DMS79 treated with DMSO at 0.1 percent for 48 hours (cell line): ENCODE measurements at places on chromosomes 11 and 22.

DNA sequence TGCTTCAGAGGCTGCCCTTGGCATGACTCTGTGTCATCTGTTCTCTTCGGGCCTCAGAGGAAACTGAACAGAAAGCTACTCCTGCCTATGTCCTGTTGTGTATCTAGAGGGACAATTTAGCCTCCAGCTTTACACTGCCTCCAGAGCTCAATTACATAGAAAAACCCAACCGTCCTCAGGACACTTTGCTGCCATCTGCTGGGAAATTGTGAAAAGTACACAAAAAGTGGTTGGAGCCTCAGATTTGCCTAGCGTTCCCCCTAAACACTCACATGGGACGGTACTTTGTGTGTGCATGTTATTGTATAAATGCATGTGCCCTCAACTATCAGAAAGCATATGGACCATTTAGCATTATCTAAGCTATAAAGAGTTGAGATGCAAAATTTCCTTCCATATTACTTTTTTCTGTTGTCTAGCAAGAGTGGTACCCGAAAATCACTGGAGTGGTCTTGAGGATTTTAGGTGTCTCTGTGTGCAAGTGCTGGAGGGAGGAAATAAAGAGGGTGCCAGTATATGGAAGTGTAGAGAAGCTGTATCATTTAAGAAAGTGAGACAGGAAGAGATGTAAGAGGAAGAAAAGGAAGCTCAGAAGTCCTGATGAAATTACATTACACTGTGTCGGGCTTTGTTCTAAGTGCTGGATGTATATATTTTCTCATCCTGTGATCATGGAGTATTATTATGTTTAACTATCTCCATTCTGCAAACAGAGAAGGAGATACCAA is 8.7 kb upstream of the MS4A4E start:
- no peak for DNase-seq

GRCh38 chr11:100760744-100761143 is 73.7 kb downstream of the ARHGAP42 start:
- DNase-seq = no peak

DNA sequence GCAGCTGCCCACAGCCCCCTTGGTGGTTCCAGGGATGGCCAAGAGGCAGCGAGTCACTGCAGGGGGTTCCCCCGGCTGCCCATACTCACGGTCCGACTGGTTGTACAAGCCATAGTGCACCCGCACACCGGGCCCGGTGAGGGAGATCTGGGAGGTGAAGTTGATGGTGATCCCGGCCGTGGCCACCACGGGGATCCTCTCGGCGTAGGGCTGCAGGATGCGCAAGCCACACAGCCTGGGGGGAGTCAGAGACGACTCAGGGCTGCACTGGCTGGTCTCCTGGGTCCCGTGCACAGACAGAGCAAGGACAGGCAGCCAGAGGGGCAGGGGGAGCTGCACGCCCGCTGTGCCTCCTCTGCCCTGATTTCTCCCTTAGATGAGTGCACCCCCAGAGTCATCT is 23.5 kb downstream of the KCTD17 start:
- DNase-seq = no peak

- no peak for DNase-seq
Measured at GRCh38 chr11:2521733-2522630, 77.2 kb downstream of the KCNQ1 start.

DNA sequence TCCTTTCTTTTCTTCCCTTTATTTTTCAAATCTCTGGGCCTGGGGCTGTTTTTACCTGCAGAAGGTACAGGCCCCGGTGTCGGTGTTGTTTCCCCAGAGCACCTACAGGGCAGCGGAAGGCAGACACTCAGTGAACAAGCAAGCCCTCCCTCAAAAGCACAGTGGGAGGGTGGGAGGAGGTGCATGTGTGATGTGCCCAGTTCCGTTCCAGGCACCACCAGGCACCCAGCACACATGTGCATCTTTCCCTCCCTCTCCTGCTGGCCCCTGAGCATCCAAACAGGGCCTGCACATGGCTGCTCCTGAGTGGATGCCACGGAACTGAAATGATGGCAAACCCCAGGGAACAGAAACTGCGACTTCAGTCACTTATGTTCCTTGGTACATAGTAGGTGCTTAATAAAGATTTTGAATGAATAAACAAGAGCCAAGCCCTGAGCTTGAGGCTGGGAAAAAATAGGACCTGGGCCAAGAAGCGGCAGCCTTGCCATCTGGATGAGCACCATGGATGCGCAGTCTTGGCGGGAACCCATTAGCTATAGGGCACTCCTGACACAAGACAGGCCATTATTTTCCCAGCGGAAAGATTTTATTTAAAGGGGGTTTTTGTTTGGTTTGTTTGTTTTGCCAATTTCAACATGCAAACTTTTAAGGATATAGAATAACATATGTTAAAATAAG is 47.8 kb downstream of the ARRB1 start:
- no peak for DNase-seq

GRCh38 chr11:107996006-107996776 is 12.5 kb upstream of the CUL5 start:
- no peak for DNase-seq

DNA sequence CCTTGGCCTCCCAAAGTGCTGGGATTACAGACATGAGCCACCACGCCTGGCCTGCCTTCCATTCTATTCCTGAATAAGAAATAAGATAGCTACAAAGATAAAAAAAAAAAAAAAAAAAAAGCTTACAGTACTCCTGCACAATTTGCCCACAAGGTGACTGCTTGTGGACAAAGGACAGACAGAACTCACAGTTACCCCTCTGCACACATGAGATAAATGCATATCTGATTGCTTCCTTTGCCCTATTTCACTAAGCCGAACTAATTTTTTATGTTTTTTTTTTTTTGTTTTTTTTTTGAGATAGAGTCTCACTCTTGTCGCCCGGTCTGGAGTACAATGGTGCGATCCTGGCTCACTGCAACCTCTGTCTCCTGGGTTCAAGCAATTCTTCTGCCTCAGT is 23.6 kb upstream of the HSPA8 start:
- DNase-seq = no peak

DNA sequence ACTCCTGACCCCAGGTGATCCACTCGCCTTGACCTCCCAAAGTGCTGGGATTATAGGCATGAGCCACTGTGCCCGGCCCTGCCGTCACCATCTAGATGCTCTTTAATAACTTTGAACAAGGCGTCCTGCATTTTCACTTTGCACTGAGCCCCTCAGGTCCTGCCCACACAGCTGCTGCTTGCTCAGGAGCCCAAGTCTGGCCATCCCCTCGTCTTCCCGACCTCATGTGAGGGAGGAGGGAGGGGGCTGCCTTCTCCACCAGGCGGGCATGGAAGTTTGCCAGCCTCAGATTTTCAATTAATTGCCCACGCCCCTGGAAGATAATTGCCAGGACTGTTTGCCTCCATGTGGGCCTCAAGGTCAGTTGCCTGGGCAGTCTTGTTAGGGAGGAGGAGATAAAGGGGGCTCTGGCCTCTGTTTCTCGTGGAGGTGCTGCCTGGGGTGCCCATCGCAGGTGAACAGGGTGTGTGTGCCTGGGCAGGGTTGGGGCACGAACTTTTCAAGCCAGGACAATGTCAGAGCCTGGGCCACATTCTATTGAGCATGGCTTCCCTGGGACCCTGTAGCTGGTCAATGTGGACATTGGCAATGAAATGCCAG is 27.9 kb upstream of the MYEOV start:
- DNase-seq = no peak

GRCh38 chr11:128488471-128488870 is 98.9 kb downstream of the ETS1 start:
- DNase-seq = no peak

DNA sequence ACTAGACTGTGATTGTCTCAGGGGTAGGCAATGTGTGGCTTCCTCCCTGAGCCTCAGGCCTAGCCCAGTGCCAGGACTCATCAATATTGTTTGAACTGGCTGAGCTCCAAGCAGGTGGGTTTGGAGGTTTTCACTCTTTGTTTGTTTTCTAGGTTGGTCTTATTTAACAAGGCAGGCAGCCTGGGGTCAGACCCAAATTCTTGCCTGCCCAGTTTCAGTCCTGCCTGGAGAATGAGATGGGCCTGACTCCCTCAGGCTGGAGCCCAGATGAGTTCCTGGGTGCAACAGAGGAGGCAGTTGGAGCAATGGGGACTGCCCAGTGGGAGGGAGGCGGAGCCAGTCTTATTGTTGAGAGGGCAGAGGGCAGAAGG is 28.3 kb upstream of the TP53I11 start:
- DNase-seq = peak; percentile 94

DNA sequence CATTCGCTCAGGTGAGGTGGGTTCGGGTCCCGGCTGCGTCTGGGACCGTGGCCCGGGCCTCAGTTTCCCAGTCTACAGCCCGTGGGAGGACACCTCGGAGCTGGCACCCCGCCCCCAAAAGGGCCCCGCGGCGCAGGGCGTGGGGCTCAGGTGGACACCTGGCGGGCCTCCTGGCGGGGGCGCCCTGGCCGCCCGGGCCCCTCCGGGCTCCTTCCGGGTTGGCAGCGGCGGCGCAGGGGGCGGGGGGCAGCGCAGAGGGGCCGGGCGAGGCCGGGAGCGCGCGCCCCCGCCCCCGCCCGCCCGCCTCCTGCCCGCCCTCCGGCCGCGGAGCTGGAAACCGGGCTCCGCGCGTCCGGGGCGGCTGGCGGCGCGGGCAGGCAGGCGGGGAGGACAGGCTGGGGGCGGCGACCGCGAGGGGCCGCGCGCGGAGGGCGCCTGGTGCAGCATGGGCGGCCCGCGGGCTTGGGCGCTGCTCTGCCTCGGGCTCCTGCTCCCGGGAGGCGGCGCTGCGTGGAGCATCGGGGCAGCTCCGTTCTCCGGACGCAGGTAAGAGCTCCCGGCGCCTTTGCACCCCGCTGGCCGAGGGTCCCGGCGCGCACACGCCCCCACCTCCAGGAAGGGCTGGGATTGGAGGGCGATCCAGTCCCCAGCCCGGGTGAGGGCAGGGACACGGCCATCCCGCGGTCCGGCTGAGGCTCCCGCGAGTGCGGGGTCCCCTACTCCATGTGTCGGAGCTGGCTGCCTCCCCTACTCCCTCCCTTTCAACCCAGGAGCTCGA is at the start of gene EMID1:
Gene EMID1 (plus strand): TSS at position 303 of the 778 bp plus-strand sequence. CDS start 143 bp downstream, at position 446.
- no peak for DNase-seq

GRCh38 chr22:45897736-45898135 is 79.2 kb downstream of the WNT7B start:
- DNase-seq = no peak

- no peak for DNase-seq
Measured at GRCh38 chr11:65170058-65170534, at the start of gene SPDYC. Gene SPDYC, plus strand, starts transcription at chr11:65170233. Its CDS starts 1,125 bp downstream, at chr11:65171358.

GRCh38 chr22:44449683-44450425 is 48.2 kb downstream of the RTL6 start:
- DNase-seq = no peak
